ENCODE measurements at places on chromosomes 13 and 19.

DNA sequence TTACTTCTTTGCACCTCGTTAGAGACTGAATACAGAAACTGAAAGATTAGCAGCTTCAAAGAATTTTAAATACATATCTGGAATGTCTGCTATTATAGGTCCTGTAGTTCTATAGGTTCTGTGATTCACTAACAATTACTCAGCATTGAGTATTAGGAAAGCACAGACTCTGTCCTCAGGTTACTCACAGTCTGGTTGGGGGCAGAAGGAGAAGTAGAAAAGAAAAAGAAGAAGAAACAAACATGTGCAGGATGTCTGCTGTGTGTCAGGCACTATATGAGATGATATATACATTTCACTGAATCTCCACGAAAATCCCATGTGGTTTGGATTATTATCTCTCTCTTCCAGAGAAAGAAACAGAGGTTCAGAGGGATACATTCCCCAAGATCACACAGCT lies 40.1 kb downstream of the SERTM1 start:
- DNase-seq: no peak

GRCh38 chr13:34933786-34934185 lies 8.3 kb upstream of the NBEA start:
- DNase-seq: peak; percentile 25

GRCh38 chr13:60787083-60787482 lies 390.1 kb downstream of the TDRD3 start:
- DNase-seq: no peak

GRCh38 chr19:16778796-16779411 lies 50.3 kb upstream of the SIN3B start:
- peak; percentile 10 for DNase-seq

DNA sequence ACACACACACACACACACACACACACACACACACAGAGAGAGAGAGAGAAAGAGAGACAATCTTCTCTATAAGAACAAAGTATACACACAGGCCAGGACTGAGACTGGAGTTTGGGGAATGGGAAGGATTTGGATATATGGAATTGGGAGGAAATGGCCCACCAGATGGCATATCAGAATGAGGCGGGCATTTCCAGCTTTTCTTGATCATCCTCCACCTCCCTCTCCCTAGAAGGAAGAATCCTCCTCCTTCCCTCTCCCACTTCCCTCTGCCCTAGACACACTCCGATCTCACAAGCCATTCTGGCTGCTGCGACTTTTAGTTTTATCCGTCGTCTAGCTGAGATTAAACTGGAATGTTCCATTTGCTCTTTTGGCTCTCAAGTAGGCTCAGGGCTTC lies 10.0 kb upstream of the CEBPG start:
- no peak for DNase-seq

GRCh38 chr13:74061926-74062595 lies 72.1 kb downstream of the KLF12 start:
- DNase-seq: no peak

DNA sequence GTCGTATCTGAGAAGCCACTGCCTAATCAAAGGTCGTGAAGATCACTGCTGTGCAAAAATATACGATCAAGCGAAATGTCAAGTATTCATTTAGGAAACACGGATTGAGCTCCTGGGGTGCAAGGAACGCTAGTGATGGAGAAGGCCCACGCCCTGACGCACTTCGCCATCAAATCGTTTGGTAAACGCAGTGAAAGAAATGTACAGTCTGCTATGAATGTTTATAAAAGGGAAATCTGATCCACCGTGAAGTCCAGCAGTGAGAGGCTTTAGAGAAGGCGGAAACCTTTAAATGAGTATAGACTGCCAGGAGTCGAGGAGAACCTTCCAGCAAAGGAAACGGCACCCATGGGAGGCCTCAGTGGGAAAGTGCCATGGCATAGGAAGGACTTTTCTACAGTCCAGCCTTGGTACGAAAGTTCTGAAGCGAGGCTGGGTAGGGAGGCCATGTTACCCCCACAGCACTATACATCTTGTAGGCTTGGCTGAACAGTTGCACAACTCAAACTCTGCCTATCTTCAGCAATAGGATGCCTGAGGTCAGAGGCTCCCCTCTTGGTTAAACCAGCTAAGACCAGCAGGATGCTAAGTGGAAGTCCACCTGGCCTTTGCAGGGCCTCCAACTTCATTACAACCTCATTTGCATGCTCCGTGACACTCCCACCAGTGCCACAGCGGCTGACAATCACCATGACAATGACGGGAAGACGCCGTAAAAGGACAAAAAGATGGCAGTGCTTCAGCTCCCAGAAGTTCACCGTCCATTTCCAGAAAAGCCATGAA lies 20.4 kb downstream of the PCID2 start:
- no peak for DNase-seq

- DNase-seq: no peak
Observed at GRCh38 chr13:34086281-34086680, 268.3 kb downstream of the RFC3 start.

DNA sequence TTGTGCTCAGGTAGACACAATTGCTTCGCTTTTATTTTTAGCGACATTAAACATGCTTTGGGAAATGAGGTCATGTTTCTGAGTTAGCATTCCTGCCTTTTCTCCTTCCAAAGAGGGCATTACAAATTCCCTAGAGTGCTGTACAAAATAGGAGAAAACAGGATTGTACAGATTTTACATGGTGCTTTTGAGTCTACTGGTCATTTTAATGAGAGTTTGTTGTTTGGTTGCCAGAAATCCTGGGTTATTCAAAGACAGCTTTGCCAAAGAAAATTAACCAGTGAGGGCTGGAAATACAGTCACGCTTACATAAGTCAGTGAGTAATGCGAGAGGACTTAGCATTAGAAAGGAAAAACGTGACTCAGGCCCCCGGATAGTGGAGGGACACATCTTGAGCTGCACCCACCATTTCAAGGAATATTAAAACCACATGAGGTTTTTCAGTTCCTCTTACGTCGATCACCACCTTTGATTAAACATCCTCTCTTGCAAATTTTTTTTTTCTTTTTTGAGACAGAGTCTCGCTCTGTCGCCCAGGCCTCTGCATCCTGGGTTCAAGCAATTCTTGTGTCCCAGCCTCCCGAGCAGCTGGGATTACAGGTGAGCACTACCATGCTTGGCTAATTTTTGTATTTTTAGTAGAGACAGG lies 55.4 kb downstream of the SACS start:
- DNase-seq: no peak

GRCh38 chr13:25292301-25292700 lies 5.0 kb upstream of the MTMR6 start:
- no peak for DNase-seq

DNA sequence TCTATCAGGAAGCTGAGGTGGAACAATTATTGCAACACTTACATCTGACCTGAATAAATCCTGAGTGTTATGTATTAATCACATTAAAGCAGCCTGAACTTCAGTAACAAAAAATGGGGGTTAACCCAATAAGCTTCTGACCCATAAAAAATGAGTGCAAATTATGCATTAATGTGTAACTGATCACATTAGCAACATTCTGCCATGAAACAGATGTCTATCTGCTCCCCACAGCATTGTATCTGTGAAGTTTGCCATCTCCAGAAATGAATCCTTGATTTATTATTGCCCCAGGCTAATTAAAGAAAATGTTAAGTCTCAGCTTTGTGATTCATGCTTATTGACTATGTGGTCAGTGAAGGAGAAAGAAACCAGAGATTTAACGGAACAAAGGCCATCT lies 304.9 kb downstream of the PCDH20 start:
- DNase-seq: no peak

DNA sequence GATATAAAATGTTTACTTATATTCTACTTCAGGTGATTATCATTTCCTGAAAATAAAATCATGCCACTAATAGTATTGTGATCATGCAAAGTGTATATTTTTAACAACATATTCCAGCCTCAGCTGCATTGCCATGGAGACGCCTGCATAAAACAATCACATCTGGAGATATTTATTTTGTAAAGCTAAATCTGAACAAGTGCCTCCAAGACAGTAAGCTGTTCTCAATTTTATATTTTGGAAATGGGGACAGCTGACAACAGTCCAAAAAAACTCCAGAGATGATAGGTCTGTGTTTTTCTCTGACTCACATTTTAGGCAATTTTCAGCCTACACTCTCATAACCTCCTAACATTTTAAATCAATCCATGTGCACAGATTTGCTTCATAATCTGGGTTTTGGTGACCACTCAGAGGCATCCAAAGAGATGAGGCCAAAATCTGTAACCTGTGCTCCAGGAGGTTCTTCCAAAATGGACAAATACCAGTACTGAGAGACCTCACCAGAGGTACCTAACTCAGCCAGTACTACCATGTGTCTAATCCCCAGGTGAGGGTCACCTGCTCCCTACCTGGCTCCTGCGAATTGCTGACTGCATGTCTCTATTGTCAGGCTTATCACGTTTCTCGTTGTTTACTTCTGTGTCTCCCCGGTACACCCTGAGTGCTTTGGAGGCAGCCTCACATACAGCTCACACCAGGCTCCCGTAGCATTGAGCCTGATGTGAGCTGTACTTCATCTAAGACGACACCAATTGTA lies 62.7 kb downstream of the COL4A1 start:
- DNase-seq: no peak

GRCh38 chr19:29421196-29421545 lies 104.6 kb upstream of the VSTM2B start:
- no peak for DNase-seq

DNA sequence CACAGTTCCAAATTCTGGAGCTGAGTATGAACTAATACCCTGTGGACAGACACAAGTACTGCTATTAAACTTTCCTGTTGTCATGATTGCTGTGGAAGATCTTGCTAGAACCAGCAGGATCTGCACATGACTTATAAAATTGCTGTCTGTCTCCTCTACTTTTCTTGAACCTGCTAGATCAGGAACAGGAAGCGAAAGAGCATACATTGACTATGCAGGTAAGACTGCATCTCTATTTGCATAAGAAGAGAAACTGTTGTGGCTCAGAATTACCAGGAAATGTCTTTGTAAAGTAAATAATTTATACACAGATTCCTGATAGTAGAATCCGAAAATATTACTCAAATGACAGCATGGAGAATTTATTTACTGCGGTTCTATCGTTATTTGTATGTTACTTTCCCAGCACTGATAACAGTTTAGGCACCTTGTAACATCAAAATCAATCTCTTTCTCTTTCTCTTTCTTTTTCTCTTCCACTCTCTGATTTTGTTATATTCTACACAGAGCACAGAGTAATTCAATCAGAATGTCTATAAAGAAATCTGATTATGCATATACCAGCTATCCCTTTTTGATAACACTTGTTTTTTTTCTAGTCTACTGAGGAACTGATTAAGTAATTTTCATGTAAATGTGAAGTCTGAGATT lies 226.5 kb downstream of the MYO16 start:
- DNase-seq: no peak

GRCh38 chr19:14059652-14060155 lies 2.2 kb downstream of the PALM3 start:
- DNase-seq: no peak

- peak; percentile 86 for DNase-seq
Observed at GRCh38 chr13:98142380-98143156, at the start of gene FARP1. FARP1 (plus strand) TSS chr13:98143094; CDS start chr13:98213243, 70,149 bp downstream.

DNA sequence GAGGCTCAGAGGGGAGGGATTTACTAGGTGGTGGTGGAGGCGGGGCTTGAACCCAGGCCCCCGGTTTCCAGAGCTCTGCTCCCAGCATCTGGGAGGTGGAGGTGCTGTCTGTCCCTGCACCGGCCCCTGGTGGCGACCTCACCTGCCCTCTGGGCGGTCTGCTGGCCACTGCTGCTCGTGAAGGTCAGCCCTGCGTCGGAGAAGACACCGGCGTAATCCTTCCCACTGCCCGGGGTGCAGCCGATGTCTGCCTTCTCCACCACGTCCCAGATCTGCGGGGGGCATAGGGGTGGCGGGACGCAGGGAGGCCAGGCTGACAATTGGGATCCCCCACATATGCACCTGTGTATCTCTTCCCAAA lies 12.8 kb downstream of the C3 start:
- no peak for DNase-seq

GRCh38 chr13:29975283-29975682 lies 124.9 kb upstream of the UBL3 start:
- no peak for DNase-seq

DNA sequence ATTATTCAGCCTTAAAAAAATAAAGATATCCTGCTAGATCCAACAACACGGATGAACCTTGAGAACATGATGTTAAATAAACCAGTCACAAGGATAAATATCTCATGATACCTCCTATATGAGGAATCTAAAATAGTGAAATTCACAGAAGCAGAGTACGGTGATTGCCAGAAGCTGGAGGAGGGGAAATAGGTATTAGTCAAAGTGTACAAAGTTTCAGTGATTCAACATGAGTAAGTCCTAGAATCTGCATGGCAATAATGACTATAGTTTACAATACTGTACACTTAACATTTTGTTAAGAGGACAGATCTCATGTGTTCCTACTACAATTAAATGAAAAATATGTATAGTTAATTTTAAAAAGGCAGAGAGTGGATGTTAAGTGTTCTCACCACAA lies 206.6 kb upstream of the SLC10A2 start:
- DNase-seq: no peak

GRCh38 chr19:35310331-35310730 lies 18.4 kb downstream of the MAG start:
- DNase-seq: no peak

- DNase-seq: no peak
Observed at GRCh38 chr13:71967990-71968389, 101.0 kb upstream of the DACH1 start.

DNA sequence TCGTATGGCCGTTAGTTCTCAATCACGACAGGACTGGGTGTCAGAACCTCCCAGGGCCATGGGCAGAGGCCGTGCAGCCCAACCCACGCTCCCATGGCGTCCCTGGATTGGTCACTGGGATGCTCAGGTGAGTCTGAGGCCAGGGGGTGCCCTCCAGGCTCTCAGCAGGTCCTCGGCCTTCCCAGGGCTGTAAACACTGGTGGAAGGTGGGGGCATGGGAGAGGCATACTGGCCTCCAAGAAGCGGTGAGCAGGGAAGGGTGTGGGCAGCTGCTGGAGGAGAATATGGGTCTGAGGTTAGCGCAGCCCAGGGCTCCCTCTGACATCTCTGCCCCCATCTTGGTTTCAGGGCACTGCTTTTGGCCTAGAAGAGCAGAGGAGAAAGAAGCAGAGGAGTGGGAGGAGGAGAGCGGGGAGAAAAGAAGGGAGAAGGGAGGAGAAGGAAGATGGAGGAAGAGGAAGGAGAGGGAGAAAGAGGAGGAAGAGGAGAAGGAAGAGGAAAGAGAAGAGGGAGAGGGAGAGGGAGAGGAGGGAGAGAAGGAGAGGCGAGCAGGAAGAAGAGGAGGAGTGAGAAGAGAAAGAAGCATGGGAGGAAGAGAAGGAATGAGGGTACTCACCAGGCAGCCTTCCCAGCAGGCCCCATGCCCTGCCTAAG lies 62.3 kb downstream of the CEBPG start:
- no peak for DNase-seq

DNA sequence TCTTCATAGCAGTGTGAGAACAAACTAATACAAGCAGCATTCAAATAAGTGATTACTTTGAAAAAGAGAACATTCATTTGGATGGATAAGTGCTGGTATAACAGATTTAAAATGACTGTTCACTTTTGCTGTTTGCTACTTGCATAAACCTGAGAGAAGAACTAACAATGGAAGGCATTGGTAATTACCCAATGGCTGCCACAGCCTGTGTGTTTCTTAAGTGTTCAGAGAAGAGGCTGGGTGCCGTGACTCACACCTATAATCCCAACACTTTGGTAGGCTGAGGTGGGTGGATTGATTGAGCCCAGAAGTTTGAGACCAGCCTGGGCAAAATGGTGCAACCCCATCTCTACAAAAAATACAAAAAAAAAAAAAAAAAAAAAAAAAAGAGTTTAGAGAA lies 4.9 kb upstream of the TEX26 start:
- no peak for DNase-seq
